Mucosa of descending colon (tissue), 3 donors: ENCODE measurements at places on chromosomes 11 and 22. TPM values are rescaled to one million over a fixed set of nuclear protein-coding genes. Genes with fewer than 3 reads are reported as not detected.

DNA sequence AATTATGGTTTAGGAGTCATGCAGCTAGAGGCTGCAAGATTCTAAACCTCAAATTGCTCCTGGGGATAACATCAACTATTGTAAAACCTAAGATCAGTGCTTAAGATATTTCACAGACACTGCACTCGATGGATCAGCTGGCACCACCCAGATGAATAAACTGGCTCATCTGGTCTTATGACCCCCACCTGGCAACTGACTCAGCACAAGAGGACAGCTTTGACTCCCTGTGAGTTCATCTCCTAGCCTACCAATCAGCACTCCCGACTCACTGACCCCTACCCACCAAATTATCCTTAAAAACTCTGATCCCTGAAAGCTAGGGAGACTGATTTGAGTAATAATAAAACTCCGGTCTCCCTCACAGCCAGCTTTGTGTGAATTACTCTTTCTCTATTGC is 782 bp upstream of the TTC12 start:
- no peak for DNase-seq

- DNase-seq = no peak
These were observed 1.4 kb downstream of the POU2AF2 start for GRCh38 chr11:111246956-111247355.

- DNase-seq = no peak
These were observed 11.0 kb upstream of the CERK start for GRCh38 chr22:46748908-46749675.

- no peak for DNase-seq
These were observed 114.2 kb downstream of the CHST1 start for GRCh38 chr11:45551191-45551713.

DNA sequence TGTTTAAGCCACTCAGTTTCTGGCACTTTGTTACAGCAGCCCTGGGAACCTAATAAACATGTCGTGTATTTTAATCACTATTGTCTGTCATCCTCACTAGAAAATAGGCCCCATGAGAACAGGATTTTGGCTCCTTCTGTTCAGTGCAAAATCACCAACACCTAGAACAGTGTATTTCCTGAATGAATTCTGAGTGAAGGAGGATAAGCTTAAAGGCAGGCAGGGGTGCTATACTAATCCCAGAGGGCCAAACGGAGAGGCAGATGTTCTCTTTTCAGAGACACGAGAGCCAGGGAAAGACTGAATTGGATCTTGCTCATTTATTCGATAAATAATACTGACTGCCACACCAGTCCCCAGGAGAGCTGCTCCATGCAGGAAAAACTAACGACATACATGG is 10.4 kb downstream of the SMCO4 start:
- no peak for DNase-seq

- DNase-seq = no peak
These were observed 9.1 kb upstream of the OR10D3 start for GRCh38 chr11:124174001-124174583.

GRCh38 chr11:121523581-121524232 is 70.9 kb upstream of the SORL1-AS1 start:
- DNase-seq = no peak

GRCh38 chr11:48013269-48013901 is 33.0 kb downstream of the PTPRJ start:
- DNase-seq = peak; percentile 42

GRCh38 chr11:6646576-6646917 is 9.1 kb downstream of the DCHS1 start:
- peak; percentile 34 for DNase-seq

GRCh38 chr11:65355776-65356393 is 1.3 kb downstream of the TIGD3 start:
- DNase-seq = peak; percentile 72

GRCh38 chr11:77269484-77270123 is 31.9 kb downstream of the GDPD4 start:
- DNase-seq = no peak

DNA sequence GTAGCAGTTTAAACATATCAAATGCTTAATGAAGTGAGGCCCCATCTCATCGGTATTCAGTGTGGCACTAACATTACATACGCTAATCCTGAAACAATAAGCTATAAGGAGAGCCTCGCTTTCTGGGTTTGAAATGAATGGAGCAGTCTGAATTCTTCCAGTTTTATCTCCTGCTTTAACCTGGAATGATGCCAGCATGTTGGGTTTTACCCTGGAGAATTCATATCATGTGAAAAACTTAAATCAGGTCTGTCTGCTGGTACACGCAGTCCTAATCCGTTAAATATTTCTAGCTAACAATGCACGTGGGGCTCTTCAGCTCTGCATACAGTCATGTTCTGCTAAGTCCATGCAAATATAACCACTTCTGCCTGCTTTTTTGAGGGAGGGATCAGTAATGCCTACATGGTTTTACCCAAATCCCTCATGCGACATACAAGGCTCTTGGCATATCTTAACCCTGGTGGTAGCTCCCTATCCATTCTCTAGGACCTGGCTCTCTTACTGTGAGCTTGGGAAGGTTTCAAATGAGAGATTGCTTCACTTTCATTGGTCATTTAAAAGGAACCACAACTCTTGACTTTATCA is 92.7 kb downstream of the COMMD9 start:
- no peak for DNase-seq

- DNase-seq = no peak
These were observed 59.2 kb upstream of the PHOX2A start for GRCh38 chr11:72303179-72303578.

DNA sequence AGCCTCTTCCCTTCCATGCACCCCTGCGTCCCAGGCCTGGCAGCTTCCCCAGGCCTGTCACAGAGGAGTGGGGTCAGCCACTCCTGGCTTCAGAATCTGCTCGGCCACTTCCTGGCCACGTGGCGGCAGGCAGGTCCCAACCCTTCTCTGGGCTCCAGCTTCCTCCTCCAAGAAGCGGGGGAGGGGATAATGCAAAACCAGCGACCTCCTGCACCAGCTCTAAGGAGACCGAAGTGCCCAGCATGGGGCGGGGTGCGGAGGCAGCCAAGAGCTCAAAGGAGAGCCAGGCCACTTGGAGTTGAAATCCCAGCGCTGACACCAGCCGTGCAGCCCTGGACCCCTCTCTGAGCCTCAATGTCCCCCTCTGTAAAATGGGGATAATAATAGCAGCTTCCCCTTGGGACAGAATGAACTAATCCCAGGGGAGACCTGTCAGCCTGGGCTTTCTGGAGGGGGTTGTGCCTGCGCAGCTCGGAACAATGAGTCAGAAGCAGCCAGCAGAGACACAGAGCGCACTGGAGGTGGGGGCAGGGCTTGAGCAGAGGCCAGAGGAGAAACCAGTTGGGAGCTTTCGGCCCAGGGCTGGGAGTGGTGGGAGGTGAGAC is 22.8 kb upstream of the PICK1 start:
- peak; percentile 56 for DNase-seq

DNA sequence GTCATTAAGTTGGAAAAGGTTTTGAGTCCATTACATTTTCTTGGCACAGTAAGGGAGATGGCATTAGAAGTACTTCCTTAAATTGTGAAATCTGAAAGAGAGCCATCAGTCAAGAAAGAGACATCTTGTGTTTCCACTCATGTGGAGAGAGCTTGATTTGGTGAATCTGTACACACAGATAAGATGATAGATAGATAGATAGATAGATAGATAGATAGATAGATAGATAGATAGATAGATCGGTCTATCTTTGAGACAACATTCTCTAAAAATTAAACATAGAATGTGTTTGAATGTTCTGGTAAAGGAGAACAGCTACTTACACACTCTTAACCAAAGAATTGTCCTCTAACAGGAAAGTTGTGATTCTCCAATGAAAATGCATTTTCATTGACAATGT is 76.2 kb downstream of the TTC17 start:
- no peak for DNase-seq

DNA sequence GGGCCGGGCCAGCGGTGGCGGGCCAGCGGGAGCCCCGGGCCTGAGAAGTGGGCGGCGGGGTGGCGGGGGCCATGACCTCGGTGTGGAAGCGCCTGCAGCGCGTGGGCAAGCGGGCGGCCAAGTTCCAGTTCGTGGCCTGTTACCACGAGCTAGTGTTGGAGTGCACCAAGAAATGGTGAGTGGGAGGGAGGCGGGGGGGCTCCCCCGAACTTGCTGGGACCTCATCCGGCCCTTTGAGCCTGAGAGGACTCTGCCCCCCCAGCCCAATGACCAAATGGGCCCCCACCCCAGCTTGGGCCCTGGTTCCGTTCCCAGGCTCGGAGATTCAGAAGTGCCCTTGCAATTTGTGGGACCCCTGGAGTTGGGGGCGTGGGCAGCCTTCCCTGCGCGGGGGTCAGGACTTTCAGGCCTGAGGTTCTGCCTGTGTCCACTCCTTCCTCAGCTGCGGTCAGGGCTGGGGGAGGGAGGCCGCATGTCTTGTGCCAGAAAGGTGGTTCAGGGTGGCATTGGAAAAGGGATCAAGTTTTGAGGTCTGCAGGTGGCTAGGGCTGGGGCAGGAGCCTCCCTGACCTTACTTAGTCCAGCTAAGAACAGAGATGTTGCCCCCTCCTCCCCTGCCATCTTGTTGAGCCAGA is 496 bp downstream of the EHBP1L1 start:
- DNase-seq = peak; percentile 75

DNA sequence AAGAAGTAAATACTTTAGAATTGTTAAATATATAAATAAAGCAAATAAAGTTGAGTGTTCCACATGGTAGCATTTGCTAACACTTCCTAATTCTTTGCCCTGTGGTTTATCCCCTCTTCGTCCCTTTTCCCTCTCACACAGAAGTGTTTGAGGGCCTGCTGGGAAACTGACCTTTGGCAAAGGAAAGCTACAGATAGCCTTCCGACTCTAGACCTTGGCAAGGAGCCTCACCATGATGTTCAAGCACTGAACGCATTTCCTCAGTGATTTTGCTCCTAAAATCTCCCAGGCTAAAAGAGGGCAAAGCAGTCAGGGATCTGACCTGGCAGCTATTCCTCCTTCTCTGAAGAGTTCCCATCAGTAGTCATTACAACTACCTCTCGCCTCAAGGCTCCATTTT is 52.5 kb upstream of the HORMAD2 start:
- no peak for DNase-seq

DNA sequence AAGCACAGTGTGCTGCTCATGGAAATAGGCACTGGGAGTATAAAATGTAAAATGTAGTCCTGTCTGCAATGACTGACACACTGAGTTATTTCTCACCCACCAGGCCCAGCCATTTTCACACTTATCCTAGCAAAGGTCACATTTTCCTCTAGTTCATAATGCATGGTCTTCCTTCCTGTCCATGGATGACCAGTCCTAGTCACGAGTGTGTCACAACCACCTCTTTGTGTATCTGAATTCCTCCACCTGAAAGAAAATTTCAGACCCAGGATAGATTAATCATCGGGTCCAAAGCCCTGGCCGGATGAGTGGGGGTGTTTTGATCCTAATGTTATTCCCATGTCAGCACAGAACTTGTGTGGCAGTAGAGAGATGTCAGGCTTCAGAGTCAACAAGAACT is at the start of gene MRGPRX4:
TSS of gene MRGPRX4 (plus strand) at position 172 of the 400 bp plus-strand sequence. CDS start 420 bp downstream, outside the sequence.
- no peak for DNase-seq

DNA sequence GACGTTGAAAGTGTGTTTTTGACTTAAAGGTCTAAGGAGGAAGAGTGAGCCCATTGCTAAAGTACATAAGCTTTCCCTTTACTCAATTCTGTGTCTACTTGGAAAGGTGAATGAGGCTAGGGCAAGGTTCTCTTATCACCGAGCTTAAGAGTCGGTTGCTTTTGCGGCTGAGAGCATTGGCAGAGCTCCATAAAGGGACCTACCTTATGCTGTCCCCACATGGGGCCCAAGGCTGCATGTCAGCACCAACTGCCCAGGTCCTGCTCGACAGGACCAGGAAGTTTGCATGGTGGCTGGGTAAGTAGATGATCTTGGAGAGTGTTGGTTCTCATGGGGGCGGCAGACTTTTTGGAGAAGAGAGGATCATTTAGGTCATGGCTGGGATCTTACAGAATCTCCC is 91.2 kb downstream of the ZBTB16 start:
- DNase-seq = no peak

DNA sequence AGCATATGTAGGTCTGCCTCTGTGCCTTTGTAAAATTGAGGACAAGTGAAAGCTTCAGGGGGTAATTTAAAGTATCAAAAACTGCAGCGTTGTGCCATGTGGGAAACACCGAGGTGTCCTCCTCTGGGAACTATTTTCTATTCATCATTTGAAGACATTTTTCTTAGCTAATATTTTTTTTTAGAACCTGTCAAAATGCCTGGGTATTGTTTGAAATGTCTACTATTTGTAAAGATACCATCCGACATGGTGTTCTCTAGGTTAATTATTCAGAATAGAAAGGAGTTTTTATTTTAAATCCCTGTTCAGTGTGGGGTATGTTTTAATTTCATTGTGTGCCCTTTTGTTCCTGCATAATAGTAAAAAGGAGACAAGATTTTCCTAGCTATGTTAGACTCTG is 490.8 kb downstream of the NELL1 start:
- no peak for DNase-seq

GRCh38 chr11:108511851-108512474 is 13.8 kb upstream of the POGLUT3 start:
- no peak for DNase-seq

- no peak for DNase-seq
These were observed 19.9 kb downstream of the BID start for GRCh38 chr22:17754233-17754925.

DNA sequence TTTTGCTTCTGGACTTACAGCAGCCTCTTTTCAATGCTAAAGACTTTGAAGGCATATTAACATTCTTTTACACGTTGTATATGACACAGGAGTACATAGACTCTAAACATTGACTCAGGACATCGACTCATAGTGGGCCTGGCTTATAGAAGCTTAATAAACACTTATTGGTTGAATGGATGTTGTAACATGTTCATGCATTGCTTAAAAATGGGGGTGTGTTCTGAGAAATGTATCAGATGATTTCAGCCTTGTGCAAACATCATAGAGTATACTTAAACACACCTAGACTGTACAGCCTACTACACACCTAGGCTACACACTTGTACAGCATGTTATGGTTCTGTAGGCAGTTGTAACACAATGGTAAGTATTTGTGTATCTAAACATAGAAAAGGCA is 17.9 kb downstream of the TTC17 start:
- DNase-seq = no peak

DNA sequence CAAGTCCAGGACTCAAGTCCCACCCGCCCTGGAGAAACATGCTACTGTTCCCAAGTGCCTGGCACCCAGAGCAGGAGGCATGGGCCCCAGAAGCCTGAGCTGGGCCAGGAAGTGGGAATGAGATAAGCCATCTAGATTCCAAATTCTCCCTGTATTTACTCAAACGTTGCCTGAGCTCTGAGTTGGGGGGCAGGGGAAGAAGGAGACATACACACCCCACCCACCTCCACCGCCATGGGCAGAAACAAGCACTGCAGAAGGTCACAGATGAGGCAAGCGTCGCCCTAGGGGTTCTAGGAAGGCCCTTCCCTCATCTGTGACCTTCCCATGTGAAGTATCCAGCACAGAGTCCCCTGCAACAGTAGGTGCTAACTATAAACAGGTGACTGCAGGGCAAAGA is 54.0 kb downstream of the PLEKHA7 start:
- DNase-seq = no peak

MUC2 gene
- 1,246 TPM for total RNA-seq

MS4A7 gene
- total RNA-seq = 28.1 TPM

CASP12 gene
- not detected for total RNA-seq

SULT4A1 gene
- total RNA-seq = not detected

KDELR3 gene
- total RNA-seq = 11.3 TPM

SLC22A25 gene
- total RNA-seq = not detected

SERPING1 gene
- 224 TPM for total RNA-seq
